ENCODE measurements at places on chromosomes 2 and 18.

GRCh38 chr2:241334813-241335212 is 19.1 kb downstream of the SEPTIN2 start:
- DNase-seq: no peak

DNA sequence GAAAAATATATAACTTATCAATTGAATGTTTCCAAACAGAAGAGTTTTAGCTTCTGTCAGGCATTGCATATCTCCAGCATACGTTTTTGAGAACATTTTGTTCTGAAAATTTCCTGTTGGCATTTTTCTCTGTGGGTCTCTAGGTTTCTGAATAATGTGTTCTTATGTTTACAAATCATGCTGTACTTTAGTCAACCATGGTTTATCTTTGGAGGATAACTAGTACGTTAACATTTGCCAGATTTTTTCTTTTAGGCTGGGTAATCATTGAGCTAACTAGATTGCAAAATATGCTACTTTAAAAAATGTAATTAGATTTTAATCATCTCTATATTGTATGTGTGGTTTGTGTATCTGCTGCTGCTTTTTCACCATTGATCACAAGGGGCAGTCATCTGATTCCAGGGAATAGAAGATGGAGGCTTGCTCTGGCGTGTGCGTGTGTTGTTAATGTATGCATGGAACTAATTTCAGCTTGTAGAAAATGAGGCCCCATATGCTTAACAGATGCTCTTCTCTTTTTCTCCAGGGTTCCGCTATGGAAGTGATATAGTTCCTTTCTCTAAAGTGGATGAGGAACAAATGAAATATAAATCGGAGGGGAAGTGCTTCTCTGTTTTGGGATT is 21.3 kb downstream of the XRCC5 start:
- DNase-seq: no peak

GRCh38 chr18:65567372-65567771 is 183.4 kb upstream of the CDH7 start:
- DNase-seq: peak; percentile 22

DNA sequence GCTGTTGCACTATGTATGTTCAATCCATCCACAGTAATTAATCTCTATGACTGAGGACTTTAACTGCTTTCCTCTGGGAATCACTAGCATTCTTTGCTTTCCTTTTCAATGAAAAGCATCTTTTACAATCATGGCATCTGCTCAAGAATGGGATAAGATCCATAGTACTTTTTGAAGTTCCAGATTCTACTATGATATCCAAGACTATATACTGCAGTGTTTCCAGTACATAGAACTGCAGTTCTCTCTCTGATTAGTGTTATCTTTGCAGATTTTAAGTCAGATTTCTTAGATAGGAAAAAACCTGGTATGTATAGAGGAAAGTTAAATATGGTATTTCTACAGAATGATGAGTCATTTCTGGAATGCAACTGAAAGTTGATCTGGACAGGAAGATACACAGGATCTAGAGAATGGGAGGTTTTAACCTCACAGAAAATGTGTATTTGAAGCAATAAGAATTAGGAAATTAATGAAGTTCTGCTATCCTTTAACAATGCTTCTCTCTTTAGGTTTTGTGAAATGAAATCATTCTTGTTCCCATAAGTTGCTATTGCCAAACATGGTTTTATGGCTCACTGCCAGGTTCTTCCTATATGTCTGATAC is 670.7 kb downstream of the ERBB4 start:
- no peak for DNase-seq

- no peak for DNase-seq
Measured at GRCh38 chr2:14806613-14807012, 174.1 kb downstream of the LRATD1 start.

- DNase-seq: no peak
Measured at GRCh38 chr2:10487081-10487740, 39.1 kb upstream of the ODC1 start.

DNA sequence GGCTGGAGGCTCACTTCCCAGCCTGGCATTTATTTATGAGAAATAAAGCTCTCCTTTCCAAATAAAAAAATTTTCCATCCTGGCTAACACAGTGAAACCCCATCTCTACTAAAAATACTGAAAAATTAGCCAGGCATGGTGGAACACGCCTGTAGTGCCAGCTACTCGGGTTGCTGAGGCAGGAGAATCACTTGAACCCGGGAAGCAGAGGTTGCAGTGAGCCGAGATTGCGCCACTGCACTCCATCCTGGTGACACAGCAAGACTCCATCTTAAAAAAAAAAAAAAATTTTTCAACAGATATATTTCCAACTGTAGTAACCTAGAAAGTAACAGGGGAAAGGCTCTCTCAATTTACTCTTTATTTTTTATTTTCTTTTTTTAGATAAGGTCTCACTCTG is 6.1 kb upstream of the PCBP1 start:
- no peak for DNase-seq

GRCh38 chr2:216880509-216881184 is 20.8 kb upstream of the TNP1 start:
- no peak for DNase-seq

DNA sequence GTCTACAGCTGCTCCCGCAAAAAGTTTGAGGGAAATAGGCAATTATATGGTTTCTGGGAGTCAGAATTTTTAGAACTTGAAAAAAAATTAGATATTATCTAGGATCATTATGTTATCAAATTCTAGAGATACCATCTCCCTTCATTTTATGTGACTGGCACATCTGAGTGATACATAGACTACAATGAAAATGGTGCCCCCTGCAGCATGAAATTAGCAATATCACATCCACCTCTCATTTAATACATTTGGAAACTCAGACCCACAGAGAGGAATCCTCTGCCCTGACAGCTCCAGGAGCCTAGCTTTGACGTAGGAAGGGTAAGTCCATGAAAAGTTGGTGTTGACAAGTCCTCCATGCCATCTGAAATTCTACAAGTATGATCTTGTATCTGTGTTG is 381.6 kb downstream of the SUCLG1 start:
- DNase-seq: no peak

DNA sequence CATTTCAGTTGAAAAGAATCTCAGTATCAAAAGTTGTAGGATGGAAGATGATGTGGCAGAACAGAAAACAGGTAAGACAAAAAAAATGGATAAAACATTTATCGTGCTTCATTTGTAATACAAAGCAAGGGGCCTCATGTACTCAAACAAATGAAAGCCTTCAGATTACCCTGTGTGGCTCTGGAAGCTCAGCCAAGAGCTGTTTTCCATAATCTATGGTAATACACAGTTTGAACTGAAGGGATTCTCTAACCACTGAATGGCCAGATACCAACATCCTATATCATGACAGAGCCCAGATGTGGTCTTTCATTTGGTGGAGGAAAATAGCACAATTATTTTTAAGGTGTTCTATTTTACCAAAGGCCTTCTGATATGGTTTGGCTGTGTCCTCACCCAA is 272.1 kb upstream of the RND3 start:
- no peak for DNase-seq

GRCh38 chr2:124683536-124684428 is 658.7 kb downstream of the CNTNAP5 start:
- no peak for DNase-seq

- DNase-seq: peak; percentile 88
Measured at GRCh38 chr18:61581578-61582201, 248.5 kb downstream of the CDH20 start.

GRCh38 chr2:118122594-118123281 is 34.5 kb downstream of the INSIG2 start:
- no peak for DNase-seq

- DNase-seq: no peak
Measured at GRCh38 chr2:180604077-180604476, 376.3 kb upstream of the UBE2E3 start.

DNA sequence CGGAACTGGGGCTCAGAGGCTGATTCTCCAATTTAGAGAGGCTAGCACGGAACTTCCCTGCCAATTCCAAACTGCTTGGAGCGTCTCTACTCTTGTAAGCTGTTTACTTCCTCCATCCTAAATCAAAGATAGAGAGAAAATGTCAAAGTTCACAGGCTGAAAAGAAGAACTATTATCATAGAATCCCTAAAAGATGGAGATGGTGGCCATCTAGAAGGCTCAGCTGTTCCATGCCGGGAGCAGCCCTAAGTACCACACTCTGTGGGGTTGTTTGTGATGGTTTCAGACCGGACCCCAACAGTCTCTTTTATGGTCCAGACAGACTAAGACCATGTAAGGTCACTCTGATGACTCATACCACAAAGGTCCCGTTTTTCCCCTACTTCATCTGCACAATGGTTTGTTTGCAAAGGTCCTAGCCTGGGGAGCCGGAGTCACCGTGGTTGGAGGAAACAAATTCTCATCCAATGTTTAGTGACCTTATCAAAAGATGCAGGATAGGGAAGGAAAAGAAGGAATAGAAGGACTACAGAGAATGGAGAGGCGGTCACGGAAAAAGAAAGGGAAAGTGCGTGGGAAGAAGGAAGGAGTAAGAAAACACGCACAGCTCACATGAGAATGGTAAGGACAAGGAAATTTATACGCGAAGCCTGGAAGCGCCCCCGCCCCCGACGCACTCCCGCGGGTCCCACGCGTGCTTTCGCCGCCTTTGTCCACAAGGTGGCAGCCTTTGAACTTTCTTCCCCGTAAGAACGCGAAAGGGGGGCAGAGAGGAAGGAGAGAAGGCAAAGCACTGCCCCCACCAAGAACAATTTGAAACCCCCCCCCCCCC is 453 bp upstream of the ANTXR1 start:
- peak; percentile 69 for DNase-seq

DNA sequence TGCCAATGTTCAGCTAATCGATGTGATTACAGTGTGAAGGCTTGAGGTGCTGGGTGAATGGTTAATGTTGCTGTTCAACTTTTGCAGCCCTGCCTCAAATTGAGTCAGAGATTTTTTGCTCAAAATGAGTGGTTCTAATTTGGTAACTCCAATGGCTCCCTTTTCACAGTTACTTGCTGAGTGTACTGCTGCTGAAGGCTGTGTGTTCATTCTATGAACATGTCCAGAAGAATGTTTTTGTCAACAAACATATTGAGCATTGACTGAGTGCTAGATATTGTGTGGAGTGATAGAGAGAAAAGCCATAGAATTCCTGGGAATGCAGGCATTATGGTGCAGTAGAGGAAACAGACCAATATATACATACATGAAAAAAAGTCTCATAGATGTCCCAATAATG is 39.0 kb upstream of the TCF4 start:
- no peak for DNase-seq

- no peak for DNase-seq
Measured at GRCh38 chr18:48860269-48861180, 90.2 kb downstream of the SMAD7 start.

DNA sequence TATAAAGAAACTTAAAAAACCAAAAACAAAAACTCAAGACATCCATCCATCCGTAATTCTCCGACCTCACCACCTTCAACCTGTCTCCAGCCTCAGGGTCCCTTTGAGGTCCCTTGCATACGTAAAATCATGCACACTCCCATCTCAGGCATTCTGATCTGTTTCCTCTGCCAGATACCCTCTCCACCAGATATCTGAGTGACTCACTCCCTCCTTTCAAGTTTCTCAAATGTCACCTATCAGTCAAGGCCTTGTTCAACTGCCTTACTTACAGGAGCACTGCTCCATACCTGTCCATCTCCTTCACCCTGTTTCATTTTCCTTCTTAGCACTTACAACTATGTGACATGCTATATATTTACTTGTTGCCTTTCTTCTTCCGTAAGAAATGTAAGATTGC is 369.3 kb downstream of the NBAS start:
- DNase-seq: no peak
